ENCODE measurements at places on chromosomes 12 and 14.

DNA sequence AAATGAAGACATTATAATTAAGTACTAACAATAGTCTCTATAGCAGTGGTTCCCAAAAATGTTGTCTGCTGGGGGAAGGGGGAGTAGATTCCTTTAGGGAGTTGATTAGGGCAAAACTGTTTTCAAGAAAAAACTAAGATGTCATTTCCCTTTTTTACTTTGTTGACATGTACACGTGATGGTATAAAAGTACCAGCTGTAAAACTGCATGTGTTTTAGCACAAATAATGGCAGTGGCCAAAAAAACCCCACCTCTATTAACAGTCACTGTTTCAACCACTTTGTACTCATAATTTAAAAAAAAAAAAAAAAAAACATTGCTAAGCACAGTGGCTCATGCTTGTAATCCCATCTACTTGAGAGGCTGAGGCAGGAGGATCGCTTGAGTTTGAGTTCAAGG is 61.7 kb downstream of the PPP1R12A start:
- no peak for DNase-seq

DNA sequence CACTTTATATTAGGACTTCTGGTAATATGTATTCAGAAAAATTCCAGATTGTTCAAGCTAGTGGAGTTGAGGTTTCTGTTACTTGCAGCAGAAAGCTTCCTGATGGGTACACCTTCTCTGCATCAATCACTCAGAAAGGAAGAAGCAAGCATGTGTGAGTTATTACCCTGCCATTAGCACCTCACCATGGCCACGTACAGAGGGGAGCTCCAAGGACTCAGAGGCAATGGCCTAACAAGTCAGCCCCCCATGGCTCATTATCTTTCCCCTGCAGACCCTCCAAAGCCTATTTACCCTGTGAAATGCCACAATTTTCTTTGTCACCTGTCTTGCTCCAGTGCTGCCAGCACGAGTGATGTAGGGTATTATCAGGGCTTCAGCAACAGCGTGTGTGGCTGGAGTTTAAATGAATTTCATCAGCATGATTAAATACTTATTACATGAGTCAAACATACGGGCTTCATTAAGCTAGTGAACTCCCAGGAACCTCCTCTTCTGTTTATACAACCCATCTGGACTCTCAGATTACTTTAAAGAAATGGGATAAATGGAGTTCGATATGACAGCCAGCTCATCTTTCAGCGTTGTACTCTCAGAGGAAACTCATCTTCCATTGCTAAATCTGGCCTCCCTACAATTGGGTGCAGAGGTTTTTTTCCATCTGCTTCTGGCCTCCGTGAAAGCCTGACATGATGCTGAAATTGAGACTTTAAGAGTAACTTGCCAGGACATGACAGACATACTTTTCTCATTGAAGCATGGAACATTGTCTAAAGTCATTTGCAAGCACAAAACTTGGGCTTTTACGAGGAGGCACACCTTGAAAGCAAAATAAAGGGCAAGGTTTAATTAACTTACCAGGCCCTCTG is 135.9 kb downstream of the TMEM30B start:
- no peak for DNase-seq

GRCh38 chr12:65695113-65695865 is 129.0 kb upstream of the HMGA2 start:
- DNase-seq, result no peak

DNA sequence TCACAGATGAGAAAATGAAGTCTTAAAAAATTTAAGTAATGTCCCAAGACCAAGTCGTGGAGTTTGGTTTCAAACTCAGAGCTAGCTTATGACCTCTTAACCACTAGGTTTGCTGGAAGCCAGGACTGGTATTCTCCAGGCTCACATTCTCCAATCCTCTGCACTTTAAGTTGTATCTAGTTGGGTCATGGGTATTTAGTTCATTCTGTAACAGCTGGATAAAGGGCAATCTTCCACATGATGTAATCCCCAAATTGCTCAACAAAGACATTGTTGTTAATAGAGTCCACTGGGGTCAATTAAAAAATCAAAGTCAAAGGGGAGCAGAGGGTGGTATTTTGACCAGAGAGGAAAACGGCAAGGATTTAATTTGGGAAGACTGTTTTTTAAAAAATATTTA is 17.8 kb upstream of the GAS2L3 start:
- no peak for DNase-seq

GRCh38 chr12:99282624-99283023 is 364.9 kb upstream of the GARIN6 start:
- no peak for DNase-seq

DNA sequence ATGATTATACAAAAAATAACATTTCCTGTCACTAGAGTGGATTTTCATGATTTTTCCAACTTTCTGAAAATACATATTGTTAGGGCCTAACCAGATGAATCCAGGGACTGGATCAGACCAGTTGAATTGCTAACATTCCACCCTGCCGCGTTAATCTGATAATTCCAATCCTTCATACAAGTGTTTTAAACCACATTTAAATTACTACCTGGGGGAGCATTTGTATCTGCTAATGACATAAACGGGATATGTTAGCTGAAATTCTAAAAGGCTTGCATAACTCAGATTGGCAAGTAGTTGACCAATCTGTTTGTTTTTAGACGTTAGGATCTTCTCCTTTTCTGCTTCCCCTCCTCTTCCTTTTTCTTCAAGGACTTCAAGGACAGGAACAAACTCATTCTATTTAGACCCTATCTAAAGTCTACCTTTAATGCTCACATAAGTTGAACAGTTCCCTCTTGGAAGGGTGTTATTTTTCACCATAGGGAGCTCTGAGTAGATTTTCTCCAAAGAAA is 239.0 kb downstream of the ADAMTS20 start:
- no peak for DNase-seq

- DNase-seq, result peak; percentile 70
Observed at GRCh38 chr12:104358353-104359003, 54.9 kb downstream of the EID3 start.

DNA sequence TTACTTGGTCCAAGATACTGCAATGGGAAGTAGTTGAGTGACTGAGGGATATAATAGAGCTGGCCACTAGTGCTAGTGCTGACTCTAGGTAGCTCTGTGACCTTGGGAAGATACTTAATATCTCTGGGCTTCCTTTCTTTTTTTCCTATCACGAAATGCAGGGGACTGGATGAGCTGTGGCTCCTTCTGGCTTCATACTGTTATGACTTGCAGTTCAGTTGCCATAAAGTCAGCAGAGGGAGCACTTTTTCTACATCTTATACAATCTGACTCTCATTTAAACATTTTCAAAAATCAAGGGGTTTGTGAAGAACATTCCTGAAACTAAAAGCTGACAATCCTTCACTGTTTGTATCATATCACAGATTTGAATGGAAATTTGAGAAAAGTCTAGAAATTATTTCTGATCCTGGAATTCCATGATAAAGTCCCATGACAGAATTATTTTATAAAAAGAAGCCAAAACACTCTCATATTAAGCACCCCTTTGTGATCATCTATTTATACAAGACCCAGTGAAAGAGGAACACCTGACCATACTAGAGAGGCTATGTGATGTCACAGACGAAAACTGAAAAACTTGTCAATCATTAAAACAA is 5.3 kb downstream of the BHLHE41 start:
- DNase-seq, result peak; percentile 51

DNA sequence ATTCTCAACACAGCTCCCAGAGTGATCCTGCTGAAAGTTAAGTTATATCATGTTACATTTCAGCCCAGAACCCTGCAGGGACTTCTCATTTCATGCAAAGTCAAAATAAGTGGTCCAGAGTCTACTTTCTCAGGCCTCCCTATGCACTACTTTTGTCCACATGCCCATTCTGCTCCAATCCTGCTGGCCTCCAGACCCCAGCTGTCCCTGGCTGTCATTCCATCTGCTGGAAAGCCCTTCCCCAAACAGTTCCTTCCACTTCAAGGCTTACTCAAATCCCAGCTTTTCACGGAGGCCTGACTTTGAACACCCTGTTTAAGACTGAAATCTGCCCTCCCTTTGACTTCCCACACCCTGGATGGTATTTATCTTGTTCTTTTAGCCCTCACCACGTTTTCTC is 109.8 kb upstream of the DNM1L start:
- no peak for DNase-seq

GRCh38 chr12:106908561-106908960 is 47.1 kb upstream of the TMEM263 start:
- no peak for DNase-seq

- no peak for DNase-seq
Observed at GRCh38 chr12:46557539-46558373, 185.2 kb upstream of the SLC38A2 start.

DNA sequence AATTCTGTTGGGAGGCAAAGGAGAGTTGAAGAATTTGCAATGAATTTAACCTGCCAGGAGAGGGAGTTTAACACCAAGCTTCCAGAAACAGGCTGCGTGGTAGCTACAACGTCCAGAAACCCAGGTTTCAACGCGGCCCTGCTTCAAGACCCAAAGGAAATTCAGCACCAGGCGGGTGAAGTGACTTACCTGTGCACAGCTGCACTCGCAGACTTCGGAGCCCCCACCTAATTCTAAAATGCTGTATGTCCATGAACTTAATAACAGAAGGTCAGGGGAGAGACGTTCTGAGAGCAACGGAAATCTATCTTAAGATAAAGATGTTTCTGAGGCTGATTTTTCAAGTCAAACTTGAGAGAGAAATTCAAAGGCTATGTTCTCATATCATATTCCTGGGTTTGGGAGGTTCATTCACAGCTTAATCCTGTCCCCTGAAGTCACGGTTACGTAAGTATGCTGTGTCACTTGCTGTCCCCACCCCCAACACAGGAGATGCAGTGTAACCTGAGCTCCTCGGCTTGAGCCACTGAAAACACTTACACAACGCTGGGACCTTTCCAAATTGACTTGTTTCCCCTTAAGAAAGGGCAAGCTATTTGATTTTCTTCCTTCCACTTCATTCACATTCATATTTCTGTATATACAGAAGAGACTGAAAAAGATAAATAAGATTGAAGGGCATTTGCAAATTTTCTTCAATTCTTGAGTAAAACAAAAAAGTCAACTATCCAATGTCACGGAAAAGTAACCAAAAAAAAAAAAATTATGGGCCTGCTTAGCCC is 22.7 kb downstream of the CLIP1 start:
- peak; percentile 56 for DNase-seq

DNA sequence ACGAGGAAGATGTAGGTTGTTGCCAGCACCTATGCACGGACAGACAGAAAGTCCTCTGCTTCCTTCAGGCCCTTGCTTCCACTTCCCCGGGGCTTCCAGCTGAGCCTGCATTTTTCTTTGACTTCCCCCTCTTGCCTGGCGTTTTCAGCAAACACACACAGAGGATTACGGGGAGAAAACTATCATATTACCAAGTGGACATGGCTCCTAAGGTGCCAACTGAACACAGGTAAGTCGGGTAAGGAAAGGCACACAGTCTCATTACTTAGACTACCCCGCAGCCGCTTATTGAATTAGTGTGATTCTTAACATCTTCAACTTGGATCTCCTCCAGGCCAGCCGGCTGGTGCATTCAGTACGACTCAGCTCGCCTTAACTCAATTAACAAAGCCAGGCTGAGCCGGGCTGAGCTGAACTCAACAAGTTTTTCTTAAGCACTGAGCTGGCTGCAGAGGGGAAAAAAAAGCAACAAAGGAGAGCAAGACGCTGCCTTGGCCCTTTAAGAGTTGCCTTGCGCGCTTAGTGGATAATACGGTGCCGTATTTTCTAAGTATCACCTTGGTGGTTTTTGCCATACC is 19.2 kb upstream of the MAP1LC3B2 start:
- peak; percentile 40 for DNase-seq

DNA sequence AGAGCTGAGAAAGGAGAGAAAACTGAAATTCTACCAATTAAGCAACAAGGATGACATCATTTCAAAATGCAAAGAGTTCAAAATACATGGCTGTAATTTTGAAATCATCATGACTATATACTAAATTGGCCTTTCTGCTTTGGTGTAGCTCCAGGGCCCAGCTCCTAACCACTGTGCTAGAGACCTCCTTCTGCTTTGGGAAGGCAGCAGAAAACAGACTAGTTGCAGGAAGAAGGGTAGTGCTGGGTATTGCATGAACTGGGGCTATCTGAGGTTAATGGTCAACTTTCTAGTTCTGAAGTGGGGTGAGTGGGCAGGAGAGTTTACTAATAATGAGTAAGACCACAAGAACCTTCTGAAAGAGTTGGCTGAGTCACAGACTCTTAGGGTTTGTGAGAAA is 66.2 kb downstream of the PTGER2 start:
- DNase-seq, result no peak

DNA sequence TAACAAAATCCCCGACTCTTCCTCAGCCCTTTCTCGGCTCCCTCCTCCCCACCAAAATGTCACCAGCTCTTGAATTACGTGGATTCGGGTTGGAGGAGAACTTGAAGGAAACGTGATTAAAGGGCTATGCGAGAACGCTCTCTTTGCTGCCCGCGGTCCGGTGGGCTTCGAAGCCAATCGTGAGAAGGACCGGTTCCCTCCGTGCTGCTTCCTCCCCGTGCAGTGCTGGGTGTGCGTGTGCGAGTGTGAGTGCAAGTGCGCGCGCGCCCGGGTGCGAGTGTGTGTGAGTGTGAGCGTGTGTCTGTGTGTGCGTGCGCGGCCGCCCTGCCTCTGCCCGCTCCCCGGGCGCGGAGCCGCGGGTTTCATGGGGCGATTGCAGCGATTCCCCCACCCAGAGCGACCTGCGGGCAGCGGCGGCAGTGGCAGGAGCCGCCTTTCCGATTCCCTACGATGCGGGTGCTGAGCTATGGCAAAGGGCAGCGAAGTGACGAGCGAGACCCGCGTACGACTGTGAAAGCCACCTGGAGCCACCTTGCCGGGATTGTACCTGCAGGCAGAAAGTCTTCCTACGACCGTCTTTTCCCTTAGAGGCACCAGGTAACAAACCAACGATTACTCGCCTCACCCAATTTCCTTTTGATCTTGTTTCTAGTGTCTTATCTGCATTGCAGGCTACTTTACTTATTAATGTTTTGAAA is 1.4 kb downstream of the LRFN5 start:
- peak; percentile 61 for DNase-seq

- no peak for DNase-seq
Observed at GRCh38 chr14:31071151-31071550, 45.0 kb upstream of the STRN3 start.

- no peak for DNase-seq
Observed at GRCh38 chr14:64235652-64236640, 58.2 kb downstream of the ESR2 start.

- DNase-seq, result no peak
Observed at GRCh38 chr12:104273503-104273902, 30.0 kb upstream of the EID3 start.

GRCh38 chr12:124904306-124905098 is 9.9 kb downstream of the UBC start:
- peak; percentile 51 for DNase-seq

DNA sequence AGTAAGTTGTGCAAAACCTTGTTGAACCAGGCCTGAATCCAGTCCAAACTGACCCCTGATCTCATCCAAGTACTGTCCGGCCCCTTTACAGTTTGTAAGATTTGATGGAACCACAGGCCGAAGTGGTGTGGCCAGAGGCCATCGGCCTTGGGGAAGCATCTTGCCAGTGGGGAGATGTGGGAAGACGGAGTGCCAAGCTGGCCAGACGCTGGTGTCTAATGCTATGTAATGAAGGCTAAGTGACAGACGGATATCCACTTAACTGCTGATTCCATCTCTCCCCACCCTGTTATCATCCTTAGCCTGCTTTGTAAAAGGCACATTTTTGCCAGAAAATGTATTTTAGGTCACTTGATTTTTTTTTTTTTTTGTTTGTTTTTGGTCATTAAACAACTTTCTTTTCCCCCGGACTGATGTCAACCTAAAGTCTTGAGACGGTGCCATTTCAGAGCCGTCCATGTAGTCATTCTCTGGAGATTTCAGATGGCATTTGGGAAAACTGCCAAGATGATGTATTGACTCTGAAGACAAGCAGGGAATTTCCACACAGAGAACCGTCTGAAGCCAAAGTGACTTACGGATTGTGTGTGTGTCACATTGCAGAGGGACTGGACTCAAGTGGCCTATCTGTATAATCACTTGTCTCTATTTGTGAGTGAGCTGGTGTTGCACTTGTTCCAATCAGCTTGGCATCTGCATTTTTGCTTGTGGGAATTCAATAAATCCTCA is 86.5 kb upstream of the MANSC4 start:
- DNase-seq, result no peak

All from H7 (cell line).